ENCODE measurements at places on chromosomes 11 and 22.

DNA sequence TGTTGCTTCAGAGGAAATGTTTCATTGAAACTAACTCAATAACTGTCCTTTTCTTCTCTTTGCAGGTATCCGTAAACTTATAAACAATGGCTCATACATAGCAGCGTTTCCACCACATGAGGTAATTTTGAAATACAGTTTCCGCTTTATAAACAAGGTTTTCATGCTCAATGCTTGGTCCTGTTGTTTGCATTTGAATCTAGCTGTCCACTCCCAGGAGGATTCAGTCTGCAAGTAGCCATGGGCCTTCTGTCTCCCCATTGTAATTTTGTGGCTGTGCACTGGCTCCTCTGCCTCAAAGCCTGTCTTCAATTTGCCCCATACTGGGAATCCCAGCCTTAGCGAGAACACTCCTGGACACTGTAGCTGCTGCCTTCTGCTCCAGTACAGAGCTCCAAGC is 34.7 kb downstream of the MUC15 start:
- DNase-seq, result no peak

DNA sequence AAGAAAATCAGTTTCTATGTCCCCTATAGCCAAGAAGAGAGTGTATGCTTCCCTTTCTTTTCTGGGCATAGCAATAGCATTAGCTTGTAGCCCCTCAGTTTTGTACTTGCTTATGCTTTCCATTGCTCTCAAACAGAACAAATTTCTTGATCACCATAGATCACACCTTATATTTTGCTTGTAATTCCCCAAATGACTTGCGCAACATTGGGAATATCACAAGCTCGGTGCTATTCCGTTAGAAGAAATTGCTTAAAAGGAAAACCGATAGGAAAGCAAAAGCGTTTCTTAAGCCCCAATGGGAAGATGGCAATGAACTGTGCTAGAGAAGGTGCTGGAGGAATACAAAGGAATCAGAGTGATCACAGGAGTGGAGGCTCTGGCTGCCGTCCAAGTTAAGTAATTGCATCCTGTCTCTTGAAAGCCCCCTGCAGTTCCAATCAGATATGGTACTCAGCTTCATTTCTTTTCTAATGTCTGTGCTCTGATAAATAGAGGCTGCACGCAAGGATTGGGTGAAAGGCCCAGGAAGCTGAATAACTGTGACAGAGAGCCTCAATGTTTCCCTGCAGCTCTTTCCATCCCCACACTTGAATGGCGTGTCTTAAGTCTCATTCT is 182.1 kb upstream of the KIRREL3 start:
- DNase-seq, result no peak

DNA sequence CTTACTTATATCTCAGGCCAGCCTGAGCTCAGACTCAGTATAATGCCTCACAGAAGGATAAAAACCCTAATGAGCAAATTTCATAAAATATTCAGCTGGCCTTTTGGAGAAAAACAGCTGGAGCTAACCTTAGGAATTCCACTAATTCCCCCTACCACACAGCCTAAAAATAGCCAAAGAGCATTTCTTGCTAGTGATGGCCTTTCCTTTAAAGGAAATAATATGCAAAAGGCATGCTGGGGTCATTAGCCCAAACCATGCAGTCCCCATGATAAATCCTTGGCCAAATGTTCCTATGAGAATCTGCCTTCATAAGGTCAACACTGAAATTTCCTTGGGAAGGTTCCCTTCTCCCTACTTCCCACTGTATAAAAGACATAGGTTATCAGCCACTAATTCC is 38.2 kb downstream of the SYTL2 start:
- peak; percentile 42 for DNase-seq

DNA sequence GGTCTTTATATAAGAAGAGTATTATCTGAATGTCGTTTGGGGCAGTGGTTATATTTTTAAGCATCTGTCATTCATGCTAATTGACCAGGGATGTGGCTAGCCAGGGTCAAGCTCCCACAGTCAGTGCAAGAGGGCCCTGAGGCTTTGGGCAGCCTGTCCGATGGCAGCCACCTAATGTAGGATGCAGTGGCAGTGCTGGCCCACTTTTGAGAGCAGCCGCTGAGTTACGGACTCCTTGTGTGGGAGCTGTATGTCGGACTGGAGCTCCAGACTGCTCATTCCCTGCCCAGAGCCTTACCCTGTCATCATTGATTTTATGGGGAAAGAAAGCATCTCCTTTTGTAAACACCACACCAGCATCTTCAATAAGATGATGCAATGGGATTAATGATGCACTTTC is 99.5 kb downstream of the SYT9 start:
- DNase-seq, result no peak

DNA sequence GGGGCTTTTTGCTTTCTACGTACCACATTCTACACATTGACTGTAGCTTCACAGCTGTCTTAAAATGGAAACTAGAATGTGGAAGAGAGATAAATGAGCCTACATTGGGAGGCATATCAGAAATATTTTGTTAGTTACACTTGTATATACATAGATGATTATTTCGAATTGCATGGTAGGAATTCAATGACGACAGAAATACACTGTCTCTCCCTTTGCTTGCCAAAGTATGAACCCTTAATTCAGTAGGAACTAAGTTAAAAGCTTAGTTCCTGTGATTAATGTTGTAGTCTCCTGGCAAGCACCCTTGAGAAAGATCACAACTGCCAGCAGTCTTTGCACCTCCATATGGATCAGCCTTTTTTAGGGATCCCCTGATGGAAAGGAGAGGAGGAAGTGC is 10.1 kb downstream of the C11orf87 start:
- no peak for DNase-seq

DNA sequence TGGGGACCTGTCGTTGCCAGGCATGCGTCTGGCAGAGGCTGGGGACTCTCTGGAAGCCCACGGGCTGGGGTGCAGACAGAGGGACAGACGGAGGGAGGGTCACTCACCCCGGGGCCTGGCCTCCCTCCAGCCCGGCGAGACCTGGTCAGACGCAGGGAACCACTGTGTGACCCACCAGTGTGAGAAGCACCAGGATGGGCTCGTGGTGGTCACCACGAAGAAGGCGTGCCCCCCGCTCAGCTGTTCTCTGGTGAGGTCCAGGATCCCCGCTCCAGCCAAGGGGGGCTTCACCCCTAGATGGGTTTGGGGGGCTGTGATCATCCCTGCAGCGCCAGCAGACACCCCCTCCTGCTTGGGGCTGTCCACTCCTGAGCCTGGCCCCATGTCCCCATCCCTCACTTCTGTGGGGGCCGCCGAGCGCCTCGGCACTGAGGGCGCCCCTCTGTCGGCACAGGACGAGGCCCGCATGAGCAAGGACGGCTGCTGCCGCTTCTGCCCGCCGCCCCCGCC is 23.6 kb upstream of the MUC5B start:
- no peak for DNase-seq

- no peak for DNase-seq
These were observed 650 bp upstream of the MAPK11 start for GRCh38 chr22:50270666-50271394.

DNA sequence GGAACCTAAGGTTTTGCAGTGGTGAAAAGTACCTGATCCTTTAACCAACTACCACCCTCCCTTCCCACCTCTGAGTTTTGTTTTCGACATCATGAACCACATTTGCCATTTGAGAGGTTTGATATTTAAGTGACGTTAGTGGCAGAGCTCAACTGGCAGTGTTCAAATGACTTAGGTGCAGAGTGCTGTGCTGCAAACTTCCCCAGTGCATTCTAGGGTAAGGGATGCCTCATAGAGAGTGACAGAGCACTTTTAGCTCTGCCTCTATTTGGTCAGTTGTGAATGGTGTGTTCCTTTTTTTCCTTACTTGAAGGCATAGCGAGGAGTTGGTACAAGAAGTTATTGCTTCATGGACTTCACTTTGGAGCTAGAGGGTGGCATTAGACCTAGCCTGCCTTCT is 9.4 kb downstream of the BMAL1 start:
- DNase-seq, result no peak

DNA sequence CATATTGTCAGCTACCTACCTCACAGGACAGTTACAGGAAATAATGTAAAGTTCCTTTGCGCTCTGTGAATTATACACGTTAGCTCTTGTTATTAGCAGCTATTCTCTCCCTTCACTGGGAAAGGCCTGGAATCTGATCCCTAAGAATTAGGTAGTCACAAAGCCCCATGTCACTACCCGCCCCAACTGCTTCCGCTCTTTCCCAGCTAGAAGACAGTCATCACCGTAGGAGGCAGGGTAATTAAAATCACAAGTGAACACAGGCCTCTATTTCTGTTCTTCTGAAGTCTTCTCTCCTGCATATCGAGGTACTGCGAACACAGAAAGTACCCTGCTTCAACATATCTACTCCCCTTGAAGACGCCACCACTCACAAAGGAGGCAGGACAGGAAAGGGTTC is 12.6 kb upstream of the AHNAK start:
- DNase-seq, result no peak

GRCh38 chr11:116867619-116868018 is 30.2 kb upstream of the APOA1 start:
- no peak for DNase-seq

- peak; percentile 50 for DNase-seq
These were observed 20.2 kb downstream of the FADS3 start for GRCh38 chr11:61871158-61871597.

- DNase-seq, result no peak
These were observed 5.6 kb downstream of the DERL3 start for GRCh38 chr22:23833017-23833751.

DNA sequence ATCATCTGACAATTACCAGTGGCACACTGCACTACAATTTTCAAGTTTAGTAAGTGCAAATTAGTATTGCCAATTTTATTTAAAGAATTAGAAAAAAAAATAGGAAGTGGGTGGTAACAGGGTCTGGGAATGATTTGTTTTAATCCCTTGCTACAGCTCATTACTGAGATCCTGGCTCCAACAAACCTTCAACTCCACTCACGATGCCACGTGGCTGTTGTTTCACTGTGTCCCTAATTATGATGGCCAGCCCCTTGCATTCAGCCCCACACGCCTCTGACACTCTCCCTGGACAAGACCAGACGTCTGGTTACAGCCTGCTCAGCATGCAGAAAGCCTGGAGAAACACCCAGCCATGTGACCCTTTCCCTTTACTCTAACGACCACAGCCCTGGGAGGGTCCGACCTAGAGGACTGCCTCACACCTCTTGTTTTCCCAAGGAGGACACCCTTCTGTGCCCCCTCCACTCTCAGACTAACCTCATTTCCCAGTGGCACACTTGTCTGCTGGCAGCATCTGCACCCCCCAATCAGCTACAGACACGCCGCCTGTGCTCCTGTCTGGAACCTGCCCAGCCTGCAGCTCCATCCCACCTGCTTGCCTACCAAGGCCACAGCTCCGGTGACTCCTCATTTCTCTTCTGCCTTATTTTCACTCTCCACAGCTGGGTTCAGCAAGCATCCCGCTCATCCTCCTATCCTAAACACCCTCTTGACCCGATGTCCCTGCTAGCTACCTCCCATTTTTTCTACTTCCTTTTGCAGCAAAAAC is 18.5 kb upstream of the SLC25A1 start:
- DNase-seq, result no peak

DNA sequence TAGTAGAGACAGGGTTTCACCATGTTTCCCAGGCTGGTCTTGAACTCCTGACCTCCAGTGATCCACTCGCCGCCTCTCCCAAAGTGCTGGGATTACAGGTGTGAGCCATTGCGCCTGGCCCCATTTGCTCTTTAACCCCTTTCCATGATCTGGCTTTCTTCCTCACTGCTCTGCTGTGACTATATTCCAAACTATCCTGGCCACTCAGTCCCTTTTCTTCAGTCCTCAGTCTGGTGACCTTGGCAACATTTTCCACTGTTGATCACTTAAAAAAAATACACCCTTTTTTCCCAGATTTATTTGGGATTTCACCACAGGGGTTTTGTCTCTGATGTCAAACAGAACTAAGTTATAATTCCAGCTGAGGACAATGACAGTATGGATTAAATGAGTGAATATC is 24.5 kb downstream of the MMP20 start:
- no peak for DNase-seq

GRCh38 chr22:30416403-30416802 is 9.2 kb upstream of the MTFP1 start:
- no peak for DNase-seq

GRCh38 chr11:32821517-32821916 is 8.2 kb upstream of the PRRG4 start:
- no peak for DNase-seq

DNA sequence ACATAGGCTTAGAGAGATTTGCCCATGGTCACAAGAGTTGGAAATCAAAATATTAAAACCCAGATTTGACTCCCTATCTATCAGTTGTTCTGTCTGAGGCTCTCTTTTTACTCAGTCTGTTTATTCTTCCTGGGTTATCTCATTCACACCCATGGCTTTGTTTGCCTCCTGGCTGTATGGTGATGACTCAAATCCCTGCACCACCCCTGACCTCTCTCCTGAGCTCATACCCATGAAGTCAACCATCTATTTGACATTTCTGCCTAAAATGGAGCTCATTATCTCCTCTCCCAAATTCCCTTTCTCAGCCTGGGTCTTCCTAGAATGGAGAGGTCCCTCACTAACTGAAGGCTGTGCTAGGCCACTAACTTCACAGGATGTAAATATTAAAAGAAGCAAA is 27.8 kb upstream of the CCDC134 start:
- no peak for DNase-seq

GRCh38 chr11:70326833-70327232 is 56.3 kb downstream of the PPFIA1 start:
- no peak for DNase-seq

GRCh38 chr22:49267996-49268395 is 559.7 kb downstream of the BRD1 start:
- no peak for DNase-seq

DNA sequence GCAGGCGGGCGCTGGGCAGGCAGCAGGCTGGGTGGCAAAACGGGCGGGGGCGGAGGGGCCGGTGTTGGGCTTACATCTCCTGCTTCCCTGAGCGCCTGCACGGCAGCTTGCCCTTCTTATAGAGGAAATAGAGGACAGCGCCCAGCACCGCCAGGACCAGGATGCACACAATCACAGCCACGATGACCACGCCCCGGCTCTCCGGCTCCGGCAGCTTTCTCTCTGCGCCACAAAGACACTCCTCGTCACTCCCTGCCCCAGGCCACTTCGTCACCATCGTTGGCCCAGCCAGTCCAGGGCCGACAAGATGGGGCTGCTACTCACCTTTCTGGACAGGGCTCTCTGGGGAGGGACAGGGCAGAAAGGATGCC is 6.3 kb downstream of the MCAM start:
- no peak for DNase-seq

- DNase-seq, result no peak
These were observed 17.0 kb upstream of the PSMA1 start for GRCh38 chr11:14537134-14537599.

GRCh38 chr22:50070366-50070765 is 12.3 kb upstream of the TTLL8 start:
- no peak for DNase-seq

- DNase-seq, result no peak
These were observed 9.1 kb upstream of the CKAP5 start for GRCh38 chr11:46855167-46855566.

GRCh38 chr11:10715571-10715970 is 22.0 kb upstream of the IRAG1 start:
- DNase-seq, result no peak

GRCh38 chr11:64173616-64174355 is 7.9 kb upstream of the MACROD1 start:
- no peak for DNase-seq

- DNase-seq, result no peak
These were observed 3.4 kb upstream of the MCAM start for GRCh38 chr11:119320240-119320775.

GRCh38 chr22:27650572-27650971 is 151.0 kb downstream of the MN1 start:
- DNase-seq, result no peak

All from AG09319 (cell line).